HS-5 (cell line): ENCODE measurements at places on chromosomes 6 and 20.

DNA sequence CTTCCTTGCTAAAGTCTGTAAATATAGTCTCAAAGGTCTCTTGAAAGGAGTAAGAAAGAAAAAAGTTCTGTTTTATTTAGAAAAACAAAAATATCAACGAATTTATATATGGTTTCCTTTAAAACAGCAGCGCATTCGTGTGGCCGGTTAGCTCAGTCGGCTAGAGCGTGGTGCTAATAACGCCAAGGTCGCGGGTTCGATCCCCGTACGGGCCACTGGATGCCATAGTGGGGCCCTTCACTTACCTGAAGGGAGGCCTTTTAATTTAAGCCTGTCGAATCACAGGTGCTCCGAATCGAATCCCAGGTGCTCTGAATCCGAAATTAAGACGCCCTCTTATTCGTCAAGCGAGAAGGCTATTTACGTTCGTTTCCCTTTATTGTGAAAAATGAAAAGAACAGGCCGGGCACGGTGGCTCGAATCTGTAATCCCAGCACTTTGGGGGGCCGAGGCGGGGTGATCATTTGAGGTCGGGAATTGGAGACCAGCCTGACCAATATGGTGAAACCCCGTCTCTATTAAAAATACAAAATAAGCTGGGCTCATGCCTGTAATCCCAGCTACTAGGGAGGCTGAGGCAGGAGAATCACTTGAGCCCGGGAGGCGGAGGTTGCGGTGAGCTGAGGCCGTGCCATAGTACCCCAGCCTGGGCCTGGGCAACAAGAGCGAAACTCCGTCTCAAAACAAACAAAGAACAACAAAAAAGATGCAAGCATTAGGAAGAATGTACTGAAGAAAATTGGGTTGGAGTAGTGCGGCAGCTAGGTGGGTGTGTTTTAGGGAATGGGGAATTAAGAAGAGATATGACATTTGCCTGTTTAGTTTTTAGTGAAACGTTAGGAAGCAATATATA is 195.8 kb upstream of the ZNF184 start:
- peak; percentile 63 for DNase-seq

- DNase-seq, result no peak
Measured at GRCh38 chr6:193773-194310, 98.4 kb upstream of the DUSP22 start.

DNA sequence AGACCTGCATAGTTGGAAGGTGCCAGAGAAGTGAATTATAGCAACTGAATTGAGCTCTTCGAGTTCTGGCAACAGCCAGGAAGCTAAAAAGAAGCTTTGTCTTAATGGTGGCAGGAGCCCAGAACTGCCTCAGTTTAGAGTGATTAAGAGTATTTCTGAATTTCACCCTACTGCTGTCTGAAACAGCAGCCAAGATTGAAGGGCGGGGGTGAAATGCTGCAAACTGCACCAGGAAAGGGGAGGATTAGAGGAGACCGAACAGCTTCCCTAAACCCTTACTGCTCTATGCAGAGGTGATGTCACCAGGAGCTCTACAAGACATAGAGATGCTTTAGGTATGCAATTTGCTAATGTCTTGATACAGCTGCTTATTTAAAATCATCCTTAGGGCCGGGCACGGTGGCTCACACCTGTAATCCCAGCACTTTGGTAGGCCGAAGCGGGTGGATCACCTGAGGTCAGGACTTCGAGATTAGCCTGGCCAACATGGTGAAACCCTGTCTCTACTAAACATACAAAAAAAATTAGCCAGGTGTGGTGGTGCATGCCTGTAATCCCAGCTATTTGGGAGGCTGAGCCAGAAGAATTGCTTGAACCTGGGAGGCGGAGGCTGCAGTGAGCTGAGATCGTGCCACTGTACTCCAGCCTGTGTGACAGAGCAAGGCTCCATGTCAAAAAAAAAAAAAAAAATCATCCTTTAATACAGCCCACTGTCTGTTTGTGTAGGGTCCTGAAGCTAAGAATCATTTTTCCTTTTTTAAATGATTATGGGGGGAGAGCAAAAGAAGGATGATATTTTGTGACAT is 91.7 kb upstream of the IYD start:
- no peak for DNase-seq

GRCh38 chr6:4172368-4172767 is 37.0 kb upstream of the ECI2 start:
- no peak for DNase-seq

GRCh38 chr6:19333936-19334335 is 503.2 kb upstream of the ID4 start:
- no peak for DNase-seq

DNA sequence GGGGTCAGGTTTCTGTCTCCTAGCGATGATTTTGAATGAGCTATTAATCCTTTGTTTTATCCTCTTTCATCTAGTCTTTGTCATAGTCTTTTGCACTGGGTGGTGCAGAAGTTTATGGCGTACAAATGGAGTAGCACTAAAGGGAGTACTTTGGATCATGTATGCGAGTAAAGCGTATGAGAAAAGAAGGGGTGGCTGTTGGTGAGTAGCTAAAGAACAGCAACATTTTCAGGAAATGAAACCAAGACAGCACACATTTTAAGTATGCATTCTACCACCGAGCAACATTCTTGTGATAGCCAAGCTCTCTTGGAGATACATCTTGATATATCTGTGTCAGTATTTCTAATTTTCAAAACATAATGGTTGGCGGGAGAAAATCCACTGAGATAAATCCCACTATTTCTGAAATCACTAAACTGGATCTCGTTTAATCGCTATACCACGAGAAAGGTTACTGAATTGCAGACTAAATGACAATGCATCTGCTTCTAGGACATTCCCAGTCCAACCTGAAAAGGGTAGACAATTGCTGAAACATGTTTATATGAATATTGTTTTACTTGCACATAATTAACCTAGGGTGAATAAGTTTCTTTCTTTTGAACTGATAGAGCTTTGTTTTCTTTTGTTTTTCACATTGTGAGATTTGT is 196.1 kb downstream of the TRIM27 start:
- no peak for DNase-seq

- no peak for DNase-seq
Measured at GRCh38 chr20:38337561-38338140, 8.6 kb upstream of the LBP start.

GRCh38 chr6:154763650-154764049 is 30.4 kb downstream of the SCAF8 start:
- DNase-seq, result no peak

DNA sequence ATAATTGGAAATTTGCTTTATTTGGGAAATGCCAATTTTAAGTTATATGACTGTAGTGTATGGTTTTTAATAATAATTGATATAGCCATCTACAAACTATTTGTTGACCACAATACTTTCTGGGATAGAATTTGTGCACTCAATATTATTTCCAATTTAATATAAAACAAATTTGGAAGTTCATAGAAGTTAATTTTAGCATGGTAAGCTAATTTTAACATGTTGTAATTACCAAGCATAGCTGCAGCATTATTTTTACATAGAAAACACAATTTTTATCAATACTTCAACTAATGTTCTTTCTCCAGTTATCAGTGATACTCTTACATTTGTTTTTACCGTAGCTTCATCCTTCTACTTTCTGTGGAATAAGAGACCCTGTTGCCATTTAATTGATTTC is 100.8 kb downstream of the L3MBTL3 start:
- DNase-seq, result no peak

GRCh38 chr6:159608961-159609651 is 83.9 kb downstream of the SOD2 start:
- no peak for DNase-seq
